ENCODE measurements at places on chromosomes 2 and 18.

DNA sequence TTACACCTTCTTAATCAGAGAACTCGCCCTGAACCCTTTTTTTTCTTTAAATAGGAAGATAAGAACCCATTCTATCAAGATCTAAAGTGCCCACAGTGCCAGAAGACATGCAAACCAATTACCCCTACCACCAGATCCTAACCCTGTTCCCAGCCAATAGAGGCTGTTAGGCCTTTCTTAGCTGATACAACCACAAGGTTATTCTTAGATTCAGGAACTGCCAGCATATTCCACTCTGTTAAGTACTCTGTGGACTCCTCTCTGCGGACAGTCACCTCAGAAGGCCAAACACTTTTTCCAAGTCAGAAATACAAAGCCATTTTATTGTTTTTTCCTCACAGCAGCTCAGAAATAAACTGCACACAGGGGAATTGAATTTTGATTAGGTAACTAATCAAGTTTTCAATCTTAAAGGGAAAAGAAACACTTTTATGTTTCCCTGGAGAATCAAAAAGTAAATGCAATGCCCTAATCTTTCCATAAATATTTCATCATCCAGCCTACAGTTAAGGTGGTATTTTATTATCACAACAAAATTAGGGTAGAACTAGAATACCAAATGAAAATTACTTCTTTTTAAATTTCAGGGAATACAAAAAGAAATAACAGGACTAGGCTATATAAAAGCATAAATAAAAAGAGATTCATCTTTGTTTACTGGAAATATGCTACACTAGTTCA is 111.4 kb downstream of the NBAS start:
- DNase-seq = no peak

DNA sequence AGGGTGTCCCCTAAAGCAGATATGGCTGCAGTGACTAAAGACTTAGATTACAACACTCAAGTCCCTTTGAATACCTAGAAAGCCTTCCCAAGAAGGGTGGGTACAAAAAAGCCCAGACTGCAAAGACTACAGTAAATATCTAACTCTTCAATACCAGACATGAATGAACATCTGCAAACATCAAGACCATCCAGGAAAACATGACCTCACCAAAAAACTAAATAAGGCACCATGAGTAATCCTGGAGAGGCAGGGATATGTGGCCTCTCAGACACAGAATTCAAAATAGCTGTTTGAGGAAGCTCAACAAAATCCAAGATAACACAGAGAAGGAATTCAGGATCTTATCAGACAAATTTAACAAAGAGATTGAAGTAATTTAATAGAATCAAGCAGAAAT is 138.2 kb upstream of the OTOS start:
- DNase-seq = no peak

DNA sequence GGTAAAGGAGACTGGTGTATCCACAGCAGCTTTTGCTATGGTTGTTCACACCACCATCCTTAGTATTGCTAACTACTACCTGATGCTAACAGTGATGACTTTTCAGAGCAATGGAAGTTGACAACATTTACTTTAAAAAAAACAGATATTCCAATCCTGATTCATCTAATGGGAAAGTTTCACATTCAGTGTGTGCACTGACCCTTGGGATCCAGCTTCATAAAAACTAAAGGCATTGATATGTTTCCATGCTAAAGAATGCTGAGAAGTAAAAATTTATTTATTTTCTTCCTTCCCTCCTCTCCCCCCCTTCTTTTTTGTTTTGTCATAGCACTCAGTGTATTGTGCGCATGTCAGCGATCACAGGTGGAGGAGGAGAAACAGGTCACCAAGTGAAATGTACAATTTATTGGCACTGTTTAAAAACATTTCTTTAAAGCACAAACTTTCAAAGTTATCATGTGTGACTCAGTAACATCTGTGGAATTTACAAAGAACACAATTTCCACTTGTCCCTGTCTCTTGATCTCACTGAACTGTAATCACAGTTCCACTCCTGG is 229.9 kb downstream of the ALK start:
- no peak for DNase-seq

- no peak for DNase-seq
Measured at GRCh38 chr2:170817093-170818035, 677 bp downstream of the GAD1 start.

DNA sequence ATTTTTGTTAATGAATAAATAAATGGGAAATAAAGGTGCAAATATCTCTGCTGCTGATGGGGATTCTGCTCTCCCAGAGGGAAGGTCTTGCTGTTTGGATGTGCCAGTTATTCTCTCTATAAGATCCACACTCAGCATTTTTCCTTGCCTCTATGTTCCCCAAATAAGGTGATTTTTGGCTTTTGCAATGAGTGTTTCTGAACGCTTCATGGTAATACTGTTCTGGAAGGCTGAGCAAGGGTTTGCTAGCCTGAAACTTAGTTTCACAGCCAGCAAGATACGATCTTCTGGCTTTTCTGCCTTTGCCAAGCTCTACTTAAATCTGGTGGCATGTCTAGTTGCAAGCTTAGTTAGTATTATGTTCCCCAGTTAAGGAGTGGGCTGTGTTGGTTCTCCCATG is 114.6 kb downstream of the LPIN1 start:
- DNase-seq = no peak

DNA sequence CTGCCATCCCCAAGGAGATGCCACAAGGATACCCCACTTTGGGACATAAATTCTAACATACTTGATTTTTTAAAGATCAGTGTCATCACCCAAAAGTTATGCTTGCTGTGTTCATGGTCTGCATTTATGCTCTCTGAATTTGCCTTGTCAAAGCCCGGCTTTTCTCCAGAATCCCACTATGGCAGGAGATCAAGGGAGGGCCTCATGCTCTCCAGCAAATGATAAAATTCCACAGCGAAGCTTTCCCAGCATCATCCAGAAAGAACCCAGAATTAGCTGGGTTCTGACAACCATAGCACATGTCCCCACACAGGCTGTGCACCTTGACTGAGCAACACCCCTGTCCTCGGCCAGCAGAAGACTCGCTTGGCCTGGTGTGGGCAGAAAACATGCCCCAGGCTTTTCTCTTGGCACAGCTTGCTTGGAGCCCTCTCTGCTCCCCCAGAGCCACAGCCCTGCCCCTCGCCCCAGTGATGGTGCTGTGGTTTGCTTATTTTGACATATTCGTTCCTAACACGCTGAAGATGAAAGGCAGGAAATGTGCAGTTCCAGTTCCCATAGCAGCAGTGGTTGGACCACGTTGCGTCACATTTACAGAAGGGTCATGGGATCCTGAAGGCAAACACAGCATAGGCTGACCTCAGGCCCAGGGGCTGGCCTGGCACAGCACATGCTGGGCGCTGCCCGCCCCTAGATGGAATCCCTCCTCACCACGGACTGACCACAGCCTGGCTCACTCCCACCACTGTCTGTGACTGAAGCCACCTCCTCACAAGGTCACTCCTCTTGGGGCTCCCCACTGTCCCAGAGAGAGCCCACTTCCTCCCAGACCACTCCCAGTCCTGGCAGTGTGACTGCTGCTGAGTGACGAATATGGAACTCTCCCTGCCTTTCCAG is 14.1 kb upstream of the CHRNA1 start:
- peak; percentile 80 for DNase-seq

- no peak for DNase-seq
Measured at GRCh38 chr2:147860009-147860408, 15.2 kb downstream of the ACVR2A start.

DNA sequence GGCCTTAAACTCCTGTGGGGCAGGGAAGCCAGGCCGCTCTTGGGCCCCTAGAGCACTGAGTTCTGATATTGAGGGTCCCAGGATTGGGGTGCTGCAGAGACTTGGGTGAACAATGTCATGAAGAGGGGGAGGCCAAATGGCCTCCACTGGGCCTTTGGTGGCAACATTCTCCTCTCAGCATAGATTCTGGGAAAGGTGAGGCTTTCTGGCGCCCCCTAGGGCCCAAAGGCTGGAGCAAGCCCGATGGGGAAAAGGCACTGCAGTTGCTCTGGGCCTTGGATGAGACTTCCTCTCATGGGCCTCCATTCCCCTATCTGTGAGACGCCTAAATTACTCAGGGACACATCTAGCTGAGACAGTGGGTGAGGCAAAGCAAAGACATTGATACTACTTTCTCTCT is 84.8 kb downstream of the ACAA2 start:
- no peak for DNase-seq

DNA sequence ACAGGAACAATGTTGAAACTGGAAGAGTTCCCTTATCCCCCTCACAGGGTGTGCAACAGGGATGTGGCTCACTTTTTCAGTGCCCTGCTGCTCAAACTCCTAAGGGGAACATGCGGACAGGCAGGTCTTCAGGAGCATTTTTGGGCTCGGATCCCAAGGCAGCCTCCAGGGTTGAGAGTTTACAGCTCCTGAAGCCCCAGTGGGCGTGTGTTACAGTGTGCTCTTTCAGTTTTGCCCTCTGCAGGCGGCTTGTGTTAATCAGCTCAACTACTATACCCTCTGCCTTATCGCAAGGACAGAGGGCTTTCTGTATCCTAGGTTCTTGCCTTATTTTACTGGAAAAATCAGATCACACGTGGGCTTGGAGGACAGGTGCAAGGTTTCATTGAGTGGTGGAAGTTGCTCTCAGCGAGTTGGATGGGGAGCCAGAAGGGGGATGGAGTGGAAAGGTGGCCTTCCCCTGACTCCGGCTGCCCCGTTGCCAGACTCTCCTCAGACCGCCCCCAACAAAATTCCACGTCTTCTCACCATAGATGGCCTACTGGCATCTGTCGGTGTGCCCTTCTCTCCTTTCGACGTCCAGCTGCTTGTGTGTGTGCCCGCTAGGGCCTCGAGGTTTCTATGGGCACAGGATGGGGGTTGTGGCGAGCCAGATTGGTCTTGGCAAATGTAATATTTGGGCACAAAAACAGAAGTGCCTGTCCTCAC is 541.9 kb downstream of the TMX3 start:
- DNase-seq = no peak

DNA sequence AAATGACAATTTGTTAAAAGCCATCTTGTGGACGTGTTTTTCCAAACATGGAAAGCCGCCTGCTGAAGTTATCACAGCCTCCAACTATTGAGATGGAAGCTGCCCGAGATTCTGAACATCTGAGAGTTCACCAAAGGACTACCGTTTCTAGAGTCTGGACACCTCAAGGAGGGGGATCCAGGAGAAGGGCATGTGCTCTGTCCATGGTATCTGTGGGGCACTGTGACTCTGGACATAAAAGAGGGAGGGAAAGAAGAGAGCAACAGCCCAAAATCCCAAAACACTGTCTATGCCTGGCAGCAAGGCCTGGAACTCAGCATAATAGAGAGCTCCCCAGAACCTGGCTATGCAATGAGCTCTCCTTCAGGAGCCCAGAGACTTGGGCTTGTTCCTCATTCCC is 319.9 kb downstream of the EN1 start:
- DNase-seq = no peak

GRCh38 chr18:13551841-13552733 is 174.3 kb downstream of the FAM210A start:
- no peak for DNase-seq

GRCh38 chr18:35303610-35304009 is 13.6 kb upstream of the ZSCAN30 start:
- DNase-seq = no peak

- DNase-seq = peak; percentile 55
Measured at GRCh38 chr2:120867290-120868241, 131.9 kb downstream of the GLI2 start.

GRCh38 chr18:29184654-29185053 is 1007.7 kb upstream of the CDH2 start:
- no peak for DNase-seq

DNA sequence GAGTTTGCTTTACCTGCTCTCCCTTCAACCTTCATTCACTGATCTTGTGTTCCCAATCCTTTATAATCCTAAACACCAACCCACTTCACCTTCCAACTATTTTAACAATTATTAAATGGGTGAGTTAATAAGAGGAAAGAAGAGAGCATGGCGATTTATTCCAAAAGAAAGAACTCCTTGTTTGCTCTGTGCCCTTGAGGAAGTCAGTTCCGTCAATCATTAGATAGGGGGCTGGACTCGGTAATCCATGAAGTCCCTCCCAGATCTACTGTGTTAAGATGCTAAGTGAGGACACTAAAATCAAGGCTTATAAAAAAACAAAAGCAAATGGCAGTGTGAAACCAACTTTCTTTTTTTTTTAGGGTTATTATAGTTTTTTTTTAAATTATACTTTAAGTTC is 589.9 kb downstream of the XIRP2 start:
- DNase-seq = no peak

GRCh38 chr2:69768235-69768634 is 26.3 kb downstream of the ANXA4 start:
- no peak for DNase-seq

GRCh38 chr2:175441181-175441761 is 259.8 kb upstream of the ATP5MC3 start:
- no peak for DNase-seq

DNA sequence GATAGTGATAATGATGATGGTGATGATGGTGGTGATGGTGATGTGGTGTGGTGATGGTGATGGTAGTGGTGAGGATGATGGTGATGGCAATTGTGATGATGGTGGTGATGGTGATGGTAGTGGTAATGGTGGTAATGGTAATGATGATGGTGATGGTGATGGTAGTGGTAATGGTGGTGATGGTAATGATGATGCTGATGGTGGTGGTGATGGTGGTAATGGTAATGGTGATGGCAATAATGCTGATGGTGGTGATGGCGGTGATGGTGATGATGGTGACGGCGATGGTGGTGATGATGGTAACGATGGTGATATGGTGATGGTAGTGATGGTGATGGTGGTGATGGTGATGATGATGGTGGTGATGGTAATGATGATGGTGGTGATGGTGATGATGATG is 45.0 kb downstream of the ALK start:
- DNase-seq = no peak

GRCh38 chr2:43436431-43436830 is 159.4 kb downstream of the THADA start:
- no peak for DNase-seq

DNA sequence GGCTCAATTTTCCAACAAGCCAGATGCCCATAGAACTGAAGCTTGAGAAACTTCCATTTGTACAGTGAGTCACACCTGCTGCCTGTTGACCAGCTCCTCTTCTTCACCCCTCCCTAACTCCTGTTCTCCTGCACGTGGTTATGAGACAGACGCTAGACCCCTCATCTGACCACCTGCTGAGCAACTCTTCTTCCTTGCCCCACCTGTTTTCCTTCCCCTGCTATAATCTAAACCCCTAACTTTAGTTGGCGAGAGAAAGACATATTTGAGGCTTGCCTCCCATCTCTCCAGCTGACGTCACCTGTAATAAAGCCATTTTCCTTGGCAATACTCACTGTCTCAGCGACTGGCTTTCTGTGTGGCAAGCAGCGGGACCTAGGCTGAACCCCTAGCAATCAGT is 22.3 kb upstream of the ITM2C start:
- DNase-seq = no peak

GRCh38 chr18:46676182-46676835 is 19.3 kb upstream of the LOXHD1 start:
- DNase-seq = no peak

- DNase-seq = no peak
Measured at GRCh38 chr2:54657664-54658083, 65.8 kb upstream of the EML6 start.

- DNase-seq = no peak
Measured at GRCh38 chr18:3115447-3116030, 102.6 kb upstream of the LPIN2 start.
